Cerebellar nuclear complex (tissue), 1 donor: ENCODE measurements at places on chromosomes 5 and 9.

- no peak for DNase-seq
These were observed 9.5 kb downstream of the MTRR start for GRCh38 chr5:7878381-7878873.

DNA sequence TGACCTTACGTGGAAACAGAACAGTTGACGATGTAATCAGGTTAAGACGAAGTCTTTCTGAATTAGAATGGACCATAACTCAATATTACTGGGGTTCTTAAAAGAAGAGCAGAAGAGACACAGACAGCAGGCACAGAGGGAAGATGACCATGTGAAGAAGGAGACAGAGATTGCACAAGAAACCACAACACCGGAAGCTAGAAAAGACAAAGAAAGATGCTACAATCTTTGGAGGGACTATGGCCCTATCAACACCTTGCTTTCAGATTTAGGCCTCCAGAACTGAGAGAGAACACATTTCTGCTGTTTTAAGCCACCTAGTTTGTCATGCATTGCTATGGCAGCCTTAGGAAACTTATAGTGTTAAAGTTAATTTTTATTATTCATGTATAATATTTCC lies 27.1 kb downstream of the CDH9 start:
- no peak for DNase-seq

DNA sequence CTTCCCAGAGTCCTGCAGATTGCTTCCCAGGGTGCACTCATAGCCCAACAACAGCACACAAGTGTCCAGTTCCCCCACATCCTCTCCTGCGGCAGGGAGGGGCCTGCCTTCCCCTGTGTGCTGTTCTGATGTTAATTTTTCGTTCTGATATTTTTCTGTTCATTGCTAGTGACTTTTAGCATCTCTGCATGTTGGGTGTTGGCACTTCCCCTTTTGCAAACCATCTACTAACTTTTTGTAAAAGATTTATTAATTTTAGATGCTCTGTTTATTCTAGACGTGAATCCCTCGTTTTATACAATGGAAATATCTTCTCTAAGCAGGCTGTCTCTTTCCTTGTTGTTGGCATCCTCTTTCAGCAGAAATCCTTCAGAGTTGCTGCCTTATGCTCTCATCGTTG lies 97.3 kb upstream of the DAP start:
- no peak for DNase-seq

DNA sequence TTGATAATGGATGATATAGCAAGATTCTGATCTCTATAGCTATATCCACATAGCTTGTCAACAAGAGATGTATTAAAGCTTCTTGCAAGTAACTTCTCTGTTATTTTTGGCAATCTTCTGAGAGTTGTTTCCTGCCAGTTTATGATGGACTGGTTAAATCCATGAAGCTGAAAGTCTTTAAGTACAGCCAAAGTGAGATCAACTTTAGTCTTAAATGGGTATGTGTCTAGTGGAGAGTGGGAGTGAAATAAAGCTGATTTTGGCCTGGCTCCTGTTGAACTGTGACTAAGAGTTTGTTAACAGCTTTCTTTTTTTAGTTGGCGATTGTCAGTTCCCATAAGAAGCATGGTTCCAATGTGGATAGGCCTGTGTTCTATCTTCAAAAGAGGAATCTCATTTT lies 350.9 kb upstream of the PCSK5 start:
- DNase-seq, result no peak

DNA sequence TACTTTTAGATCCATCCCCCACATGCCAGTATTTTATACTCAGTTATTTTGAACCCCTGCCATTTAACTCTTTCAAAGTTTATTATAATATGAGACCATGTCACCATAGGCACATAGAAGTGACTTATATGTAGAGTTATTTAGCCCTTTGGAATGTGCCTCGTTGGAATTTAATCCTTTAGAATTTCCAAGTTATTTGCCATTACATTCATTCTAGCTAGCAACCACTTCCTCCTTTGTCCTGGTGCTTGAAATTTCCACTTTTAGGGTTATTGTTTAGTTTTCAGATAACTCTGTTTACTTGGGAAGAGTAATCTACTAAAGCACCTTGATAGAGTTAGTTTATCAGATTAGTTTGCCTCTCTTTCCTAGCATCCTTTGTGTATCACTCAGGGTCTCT lies 82.8 kb upstream of the TLE1 start:
- DNase-seq, result no peak

- DNase-seq, result no peak
These were observed 72.2 kb downstream of the NMUR2 start for GRCh38 chr5:152332716-152333460.

- DNase-seq, result no peak
These were observed 202.2 kb upstream of the DMRTA1 start for GRCh38 chr9:22244139-22245011.

GRCh38 chr5:98096155-98096554 lies 677.3 kb upstream of the RGMB start:
- DNase-seq, result no peak
